ENCODE measurements at places on chromosomes 16 and 17.

DNA sequence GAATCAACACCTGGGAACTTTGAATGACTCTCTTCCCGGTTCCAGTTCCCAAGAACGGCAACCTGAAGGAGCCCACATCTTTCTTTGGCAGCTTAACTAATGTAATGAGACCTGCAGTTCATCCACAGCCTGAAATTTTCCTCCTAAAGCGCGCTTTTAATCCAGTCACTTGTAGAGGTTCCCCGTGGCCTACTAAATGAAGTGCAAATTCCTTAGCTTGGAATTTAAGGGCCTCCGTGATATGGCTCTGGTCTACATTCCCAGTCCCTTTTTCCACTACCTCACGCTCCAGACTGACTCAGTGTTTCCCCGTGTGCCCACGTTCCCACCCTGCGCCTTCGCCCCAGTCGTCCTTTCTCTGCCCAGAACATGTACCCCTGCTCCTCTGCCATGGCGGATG lies 27.2 kb downstream of the FZD2 start:
- no peak for DNase-seq

DNA sequence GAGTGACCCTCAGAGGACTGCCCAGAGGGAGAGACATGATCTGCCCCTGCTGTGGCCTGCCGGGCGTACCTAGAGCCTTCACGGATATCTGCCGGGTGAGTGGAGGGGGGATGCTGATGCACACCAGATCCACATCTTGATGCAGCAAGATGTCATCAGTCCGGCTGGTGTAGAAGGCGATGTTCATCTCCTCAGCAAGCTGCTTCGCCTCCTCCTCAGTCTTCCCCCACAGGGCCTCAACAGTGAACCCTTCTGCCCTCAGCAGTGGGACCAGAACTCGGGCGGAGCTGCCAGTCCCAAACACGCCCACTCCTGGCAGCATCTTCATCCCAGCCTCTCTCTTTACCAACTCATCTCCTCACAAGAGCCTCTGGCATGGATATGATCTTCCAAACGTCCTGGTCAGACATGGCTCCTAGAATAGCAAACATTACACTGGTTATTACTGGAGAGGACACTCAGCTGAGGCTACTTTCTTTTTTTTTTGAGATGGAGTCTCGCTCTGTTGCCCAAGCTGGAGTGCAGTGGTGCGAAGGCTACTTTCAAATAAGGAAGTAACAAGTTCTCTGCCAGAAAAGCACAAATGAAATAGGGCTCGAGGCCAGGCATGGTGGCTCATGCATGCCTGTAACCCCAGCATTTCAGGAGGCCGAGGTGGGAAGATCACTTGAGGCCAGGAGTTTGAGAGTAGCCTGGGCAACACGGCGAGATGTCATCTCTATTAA lies 18.9 kb downstream of the C16orf86 start:
- no peak for DNase-seq

DNA sequence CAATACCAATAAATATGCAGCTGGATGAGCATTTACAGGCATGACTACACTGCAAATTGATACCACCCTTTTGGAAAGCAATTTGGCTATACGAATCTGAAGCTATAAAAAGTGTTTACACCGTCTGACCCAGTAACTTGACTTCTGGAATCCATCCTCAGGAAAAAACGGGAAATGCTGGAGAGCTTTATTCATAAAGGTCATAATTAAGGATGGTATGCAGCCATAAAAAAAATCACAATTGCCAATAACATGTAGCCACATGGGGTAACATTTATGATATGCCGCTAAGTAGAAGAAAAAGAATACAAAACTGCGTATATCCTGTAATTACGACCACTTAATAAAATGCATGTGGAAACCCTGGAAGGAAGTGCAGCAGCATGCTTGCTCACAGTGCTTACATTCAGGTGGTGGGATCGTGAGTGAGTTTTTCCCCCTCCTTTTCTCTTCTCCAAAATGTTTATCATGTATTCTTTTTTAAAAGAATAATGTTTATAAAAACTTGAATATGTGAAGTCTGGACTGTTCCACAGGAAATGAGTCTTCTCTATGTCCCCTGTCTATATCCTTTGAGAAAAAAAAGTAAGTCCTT lies 34.2 kb downstream of the COPRS start:
- DNase-seq: no peak

GRCh38 chr16:89641458-89642119 lies 15.9 kb downstream of the CHMP1A start:
- DNase-seq: no peak

GRCh38 chr16:69188716-69189115 lies 1.8 kb downstream of the SNTB2 start:
- no peak for DNase-seq

- DNase-seq: no peak
Observed at GRCh38 chr16:53320992-53321391, 113.3 kb upstream of the RBL2 start.

DNA sequence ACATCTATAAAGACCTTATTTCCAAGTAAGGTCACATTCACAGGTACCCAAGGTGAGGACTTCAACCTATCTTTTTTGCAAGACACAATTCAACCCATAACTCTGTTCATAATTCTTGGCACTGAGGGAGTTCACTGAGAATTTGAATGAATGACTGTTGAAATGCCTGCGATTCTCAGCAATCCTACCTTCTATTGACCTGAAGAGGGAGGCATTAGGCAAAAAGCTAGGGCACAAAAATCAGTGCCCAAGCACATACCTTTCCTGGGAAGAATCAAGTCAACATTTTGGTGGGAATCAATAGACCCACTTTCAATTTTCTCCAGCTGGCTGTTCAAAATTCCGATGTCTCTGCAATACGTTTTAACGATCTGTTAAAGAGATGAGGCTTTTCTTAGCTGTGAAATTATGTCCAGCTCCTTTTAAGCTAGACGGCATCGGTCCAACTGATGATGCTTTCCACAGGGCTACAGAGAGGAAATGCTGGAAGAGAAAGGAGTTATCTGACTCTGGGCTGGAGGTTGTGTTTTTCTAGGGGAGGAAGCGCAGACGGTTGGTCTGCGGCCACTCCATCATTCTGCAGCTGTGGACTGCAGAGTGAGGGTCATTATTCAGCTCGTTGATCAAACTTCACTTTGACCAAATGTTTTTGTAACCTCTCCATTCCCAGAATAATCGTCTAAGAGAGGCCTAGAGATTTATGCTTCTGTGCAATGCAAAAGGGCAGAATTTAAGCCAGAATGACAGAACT lies 25.2 kb downstream of the BCO1 start:
- DNase-seq: no peak

- no peak for DNase-seq
Observed at GRCh38 chr17:75390982-75391381, 14.5 kb downstream of the GRB2 start.

GRCh38 chr17:29111816-29112499 lies 68.2 kb downstream of the MYO18A start:
- peak; percentile 62 for DNase-seq

GRCh38 chr17:74172700-74173099 lies 30.8 kb upstream of the RPL38 start:
- DNase-seq: no peak

DNA sequence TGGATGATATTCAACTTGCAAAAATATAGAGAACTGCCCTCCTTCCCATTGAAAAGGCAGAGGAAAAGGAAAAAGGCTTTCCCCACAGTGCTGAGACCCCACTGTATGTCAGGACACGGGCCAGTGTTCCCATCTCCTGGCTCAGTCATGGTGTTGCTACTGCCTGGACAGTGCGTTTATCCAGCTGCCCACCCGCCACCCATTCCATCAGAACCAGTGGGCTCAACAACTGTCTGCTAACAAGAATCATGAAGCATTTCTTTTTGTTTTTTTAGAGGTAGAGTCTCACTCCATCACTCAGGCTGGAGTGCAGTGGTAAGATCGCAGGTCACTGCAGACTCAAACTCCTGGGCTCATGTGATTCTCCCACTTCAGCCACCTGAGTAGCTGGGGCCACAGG lies 11.3 kb downstream of the FBXO31 start:
- DNase-seq: no peak

GRCh38 chr17:66540131-66540781 lies 237.8 kb downstream of the PRKCA start:
- no peak for DNase-seq

- DNase-seq: no peak
Observed at GRCh38 chr16:80947239-80947638, 59.4 kb downstream of the CMC2 start.

Data from hematopoietic multipotent progenitor cell treated with erythropoietin and hydrocortisone succinate and interleukin-3 and kit ligand, for 15 days (in vitro differentiated cells).